ENCODE measurements at places on chromosomes 7 and 10.

GRCh38 chr10:83673316-83673715, 466.0 kb upstream of the GHITM start:
- no peak overlapping the region for H3K4me3 ChIP-seq
- no peaks in the 10 kb centered on the region for H3K4me1 ChIP-seq
- DNase-seq, result no peak
- no peaks in the 10 kb centered on the region for H3K36me3 ChIP-seq
- no peak overlapping the region for H3K27ac ChIP-seq

- H3K4me3 ChIP-seq, result no peak overlapping the region
- H3K27ac ChIP-seq, result no peak overlapping the region
Measured at GRCh38 chr7:126001349-126001748, 1071.7 kb upstream of the POT1 start.

GRCh38 chr10:77229704-77230103, 407.9 kb downstream of the KCNMA1 start:
- no peak overlapping the region for H3K4me3 ChIP-seq
- no peak for DNase-seq
- H3K36me3 ChIP-seq, result no peaks in the 10 kb centered on the region
- H3K4me1 ChIP-seq, result no peaks in the 10 kb centered on the region
- H3K27ac ChIP-seq, result no peak overlapping the region

DNA sequence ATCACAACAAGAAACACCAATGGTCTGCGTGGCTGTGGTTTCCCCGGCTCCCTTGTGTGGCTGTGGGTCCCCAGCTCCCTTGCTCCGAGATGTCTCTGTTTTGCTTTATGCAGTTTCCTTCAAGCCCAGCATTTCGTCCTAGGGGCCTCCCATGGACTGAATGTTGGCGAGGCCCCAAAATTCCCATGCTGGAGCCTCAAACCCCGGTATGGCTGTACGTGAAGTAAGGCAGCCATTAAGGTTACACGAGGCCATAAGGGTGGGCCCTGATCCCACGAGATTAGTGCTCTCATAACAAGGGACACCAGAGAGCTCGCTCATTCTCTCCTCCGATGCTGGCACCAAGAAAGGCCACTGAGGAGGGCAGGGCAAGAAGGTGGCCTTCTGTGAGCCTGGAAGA, 44.6 kb downstream of the INSIG1 start:
- peaks cover 23% of the 10 kb centered on the region for H3K4me1 ChIP-seq
- no peak for DNase-seq
- no peaks in the 10 kb centered on the region for H3K36me3 ChIP-seq
- H3K27me3 ChIP-seq, result peaks cover 2% of the 10 kb centered on the region
- H3K27ac ChIP-seq, result no peak overlapping the region

GRCh38 chr10:52280051-52280450, 34.0 kb upstream of the DKK1 start:
- no peak for DNase-seq
- H3K4me3 ChIP-seq, result no peak overlapping the region
- no peaks in the 10 kb centered on the region for H3K36me3 ChIP-seq
- H3K4me1 ChIP-seq, result no peaks in the 10 kb centered on the region

DNA sequence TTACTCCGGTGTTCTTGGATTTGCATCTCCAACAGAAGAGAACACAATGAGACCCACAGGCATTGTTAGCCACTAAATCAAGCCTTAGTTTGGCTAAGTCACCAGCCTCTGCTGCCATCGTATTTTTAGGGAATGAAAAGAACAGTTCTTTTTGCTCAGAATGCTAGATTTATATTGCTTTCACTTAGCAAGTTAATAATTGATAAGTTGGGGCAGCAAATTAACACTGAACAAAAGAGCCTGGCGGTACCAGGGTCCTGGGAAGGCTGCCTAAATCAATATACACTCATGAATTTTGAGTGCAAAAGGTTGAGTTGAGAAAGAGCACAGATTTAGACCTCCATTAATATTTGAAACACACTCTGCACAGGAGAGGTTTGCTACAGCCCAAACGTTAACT, 767.7 kb downstream of the TYW1 start:
- no peak overlapping the region for H3K27ac ChIP-seq
- H3K27me3 ChIP-seq, result no peaks in the 10 kb centered on the region
- H3K36me3 ChIP-seq, result no peaks in the 10 kb centered on the region
- no peak overlapping the region for H3K4me3 ChIP-seq
- DNase-seq, result no peak
- no peaks in the 10 kb centered on the region for H3K4me1 ChIP-seq

DNA sequence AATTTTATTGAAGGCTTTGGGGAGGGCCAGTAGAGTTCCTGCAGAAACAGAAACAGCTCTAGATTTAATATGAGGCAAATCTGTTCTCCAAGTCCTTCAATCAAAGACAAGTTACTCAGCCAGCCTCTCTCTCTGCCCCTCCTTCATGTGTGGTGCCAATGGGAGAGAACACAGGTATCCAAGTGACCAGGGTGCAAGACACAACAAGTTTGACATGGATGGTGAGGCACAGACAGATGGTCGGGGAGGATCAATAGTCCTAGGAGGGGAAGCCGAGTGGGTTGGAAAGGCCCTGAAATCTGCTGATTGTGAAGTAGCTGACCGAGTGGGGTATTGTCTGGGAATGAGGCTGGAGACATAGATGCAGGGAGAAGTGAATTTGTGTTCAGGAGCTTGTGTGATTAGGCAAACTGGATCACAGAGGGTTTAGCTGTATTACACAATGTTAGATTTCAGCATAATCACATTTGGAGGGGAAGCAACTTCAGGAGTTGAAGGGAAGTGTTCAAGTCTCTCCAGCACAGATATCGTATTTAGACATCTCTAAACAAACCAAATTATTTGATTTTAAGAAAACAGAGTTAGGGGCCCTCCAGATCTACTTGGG, 1.5 kb downstream of the GIMAP1 start:
- H3K4me3 ChIP-seq, result peak overlapping the region; percentile 88
- peaks cover 51% of the 10 kb centered on the region for H3K4me1 ChIP-seq
- peak overlapping the region; percentile 86 for H3K27ac ChIP-seq

DNA sequence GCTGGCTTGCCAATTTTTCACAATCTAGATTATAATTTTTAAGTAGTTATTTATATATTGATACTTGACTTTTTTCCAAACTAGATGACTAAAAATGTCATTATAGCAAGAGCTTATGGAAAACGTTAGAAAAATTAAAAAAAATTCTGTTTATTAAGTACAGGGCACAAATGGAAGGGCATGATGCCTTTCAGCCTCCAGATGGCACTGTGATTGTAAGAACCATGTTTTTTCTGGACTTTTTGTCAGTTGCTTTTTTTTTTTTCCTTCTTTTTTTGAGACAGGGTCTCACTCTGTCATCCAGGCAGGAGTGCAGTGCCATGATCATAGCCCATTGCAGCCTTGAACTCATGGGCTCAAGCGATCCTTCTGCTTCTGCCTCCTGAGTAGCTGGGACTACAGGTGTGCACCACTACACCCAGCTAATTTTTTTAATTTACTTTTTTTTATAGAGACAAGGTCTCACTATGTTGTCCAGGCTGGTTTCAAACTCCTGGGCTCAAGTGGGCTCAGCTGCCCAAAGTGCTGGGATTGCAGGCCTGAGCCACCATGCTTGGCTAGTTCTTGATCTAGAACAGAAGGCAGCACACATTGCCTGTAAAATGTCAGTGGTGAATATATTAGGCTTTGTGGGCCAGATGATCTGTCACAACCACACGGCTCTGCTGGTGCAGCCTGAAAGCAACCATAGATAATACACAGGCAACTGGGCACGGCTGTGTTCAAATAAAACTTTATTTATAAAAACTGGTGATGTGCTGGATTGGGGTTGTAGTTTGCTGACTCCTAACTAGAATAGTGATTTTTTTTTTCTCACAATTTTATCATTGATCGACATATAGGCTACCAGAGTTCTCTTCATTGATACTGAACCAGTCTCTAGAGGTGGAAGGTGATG, 27.4 kb downstream of the UCMA start:
- H3K27me3 ChIP-seq, result no peaks in the 10 kb centered on the region
- DNase-seq, result no peak
- H3K4me1 ChIP-seq, result no peaks in the 10 kb centered on the region

- H3K27ac ChIP-seq, result no peak overlapping the region
- peaks cover 56% of the 10 kb centered on the region for H3K4me1 ChIP-seq
- H3K4me3 ChIP-seq, result no peak overlapping the region
- no peak for DNase-seq
- H3K27me3 ChIP-seq, result peaks cover 12% of the 10 kb centered on the region
- H3K36me3 ChIP-seq, result no peaks in the 10 kb centered on the region
Measured at GRCh38 chr7:101172854-101173751, 7.0 kb downstream of the NAT16 start.

DNA sequence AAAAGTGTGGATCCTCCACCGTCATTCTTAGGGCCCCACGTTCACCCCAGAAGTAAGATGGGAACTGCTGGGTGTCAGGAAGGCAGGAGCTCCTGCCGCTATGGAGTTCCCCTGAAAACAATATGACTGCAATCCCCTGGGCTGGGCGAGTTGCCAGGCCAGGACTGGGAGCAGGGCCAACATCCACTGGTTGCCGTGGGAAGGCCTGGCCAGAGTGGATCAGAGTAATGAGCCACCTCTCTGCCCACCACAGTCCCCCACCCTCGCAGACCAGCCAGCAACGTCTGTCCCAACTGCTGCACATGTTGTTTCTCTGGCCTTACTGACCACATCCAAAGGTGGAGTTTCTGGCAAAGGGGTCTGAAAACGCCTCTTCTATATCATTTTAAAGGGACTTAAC, 86.6 kb downstream of the STRA8 start:
- H3K27me3 ChIP-seq, result no peaks in the 10 kb centered on the region
- H3K36me3 ChIP-seq, result no peaks in the 10 kb centered on the region
- no peaks in the 10 kb centered on the region for H3K4me1 ChIP-seq
- no peak overlapping the region for H3K4me3 ChIP-seq

- H3K4me3 ChIP-seq, result peak within 1 kb of the TSS; percentile 72
- H3K27ac ChIP-seq, result peak within 1 kb of the TSS; percentile 92
- H3K4me1 ChIP-seq, result peaks cover 31% of the 10 kb centered on the region
- DNase-seq, result no peak
- H3K27me3 ChIP-seq, result no peaks in the 10 kb centered on the region
Measured at GRCh38 chr7:76358481-76359110, at the start of gene YWHAG. Gene YWHAG (minus strand): TSS chr7:76358991. CDS start chr7:76358808, 183 bp downstream.

- no peak for DNase-seq
- H3K27ac ChIP-seq, result no peak overlapping the region
- H3K36me3 ChIP-seq, result no peaks in the 10 kb centered on the region
- no peaks in the 10 kb centered on the region for H3K4me1 ChIP-seq
Measured at GRCh38 chr10:558891-559766, 130.3 kb downstream of the DIP2C start.

DNA sequence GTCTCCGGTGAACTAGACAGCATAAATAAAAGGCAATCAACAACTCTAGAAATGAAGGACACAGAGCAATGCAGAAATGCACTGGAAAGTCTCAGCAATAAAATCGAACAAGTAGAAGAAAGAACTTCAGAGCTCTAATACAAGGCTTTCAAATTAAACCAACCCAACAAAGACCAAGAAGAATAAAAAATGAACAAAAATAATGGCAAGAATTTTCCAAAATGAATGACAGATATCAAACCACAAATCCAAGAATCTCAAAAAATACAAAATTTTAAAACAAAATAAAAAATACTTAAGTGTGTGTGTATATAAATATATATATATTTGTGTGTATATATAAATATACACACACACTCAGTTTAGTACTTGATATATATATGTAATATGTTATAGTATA, 110.8 kb downstream of the IQUB start:
- no peaks in the 10 kb centered on the region for H3K27me3 ChIP-seq
- DNase-seq, result no peak
- no peak overlapping the region for H3K27ac ChIP-seq
- H3K4me1 ChIP-seq, result no peaks in the 10 kb centered on the region
- H3K4me3 ChIP-seq, result no peak overlapping the region

DNA sequence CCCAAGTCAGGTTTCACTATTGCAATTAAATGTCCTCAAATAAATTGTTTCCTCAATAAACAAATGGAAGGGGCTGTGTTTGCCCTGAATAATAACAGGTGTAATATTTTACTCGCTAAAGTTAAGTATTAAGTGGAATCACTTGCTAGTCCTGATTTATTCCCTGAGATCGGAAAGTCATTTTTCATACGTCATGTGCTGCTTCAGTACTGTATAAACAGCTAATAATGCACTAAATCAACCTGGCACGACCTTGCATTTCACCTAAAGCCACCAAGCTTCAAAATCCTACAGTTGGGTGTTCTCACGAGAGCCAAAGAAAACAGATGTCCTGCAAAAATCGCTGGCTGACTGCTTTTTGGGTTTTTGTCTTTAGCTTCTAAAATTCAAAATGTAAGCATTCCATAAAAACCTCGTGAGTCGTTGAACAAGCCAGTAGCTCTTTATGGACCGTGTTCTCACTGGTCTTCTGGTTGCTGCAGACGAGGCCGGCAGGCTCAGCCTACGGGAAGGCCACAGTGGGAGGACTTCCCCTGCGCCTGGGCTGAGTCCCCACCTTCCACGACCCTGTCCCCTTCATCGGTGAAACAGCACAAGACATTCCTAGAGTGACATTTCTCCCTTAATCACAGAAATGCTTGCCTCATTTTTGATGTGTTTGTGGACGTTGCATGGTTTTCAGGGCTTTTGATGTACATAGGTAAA, 17.9 kb upstream of the MNX1 start:
- H3K27ac ChIP-seq, result no peak overlapping the region
- DNase-seq, result no peak
- no peaks in the 10 kb centered on the region for H3K36me3 ChIP-seq
- H3K4me3 ChIP-seq, result no peak overlapping the region
- H3K4me1 ChIP-seq, result no peaks in the 10 kb centered on the region

- no peaks in the 10 kb centered on the region for H3K4me1 ChIP-seq
- H3K27me3 ChIP-seq, result no peaks in the 10 kb centered on the region
- no peak overlapping the region for H3K4me3 ChIP-seq
- H3K36me3 ChIP-seq, result no peaks in the 10 kb centered on the region
- no peak for DNase-seq
Measured at GRCh38 chr10:31099664-31100063, 68.0 kb upstream of the ZNF438 start.
